Stimulated activated CD8-positive, alpha-beta memory T cell treated with anti-CD3 and anti-CD28 coated beads, Interleukin-4, amount 100 ng/mL, for 1 hour (primary cell): ENCODE measurements at places on chromosomes 1 and 21.

GRCh38 chr1:167555971-167556714 lies 2.6 kb upstream of the CREG1 start:
- DNase-seq = peak; percentile 46

DNA sequence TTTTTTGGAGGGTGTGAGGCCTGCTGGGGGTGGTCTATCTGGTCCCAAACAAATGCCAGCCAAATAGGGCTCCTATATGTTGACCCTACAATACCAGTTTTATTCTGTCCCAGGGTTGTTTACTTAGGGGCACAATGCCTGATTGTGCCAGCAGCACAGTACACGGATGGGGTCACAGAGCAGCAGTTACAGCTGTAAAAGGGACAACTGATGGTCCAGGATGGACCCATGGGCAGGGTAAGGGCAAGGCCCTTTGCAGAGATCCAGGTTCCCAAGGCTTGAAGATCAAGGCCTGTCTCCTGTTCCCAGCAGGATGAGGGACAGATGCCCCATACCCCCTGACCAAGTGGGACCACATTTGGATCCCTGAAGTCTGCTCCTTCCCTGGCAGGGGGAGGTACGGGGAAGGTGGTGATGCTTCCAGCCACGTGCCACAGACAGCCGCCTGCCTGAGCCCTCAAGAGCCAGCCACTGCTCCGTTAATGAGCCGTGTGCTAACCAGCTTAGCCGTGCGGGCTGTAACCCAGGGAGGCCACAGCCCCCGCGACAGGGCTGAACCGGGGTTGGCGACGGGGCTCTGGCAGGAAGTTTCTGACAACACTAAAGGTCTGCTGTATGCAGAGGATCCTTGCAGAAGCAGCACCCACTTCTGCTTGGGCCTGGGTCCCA lies 18.2 kb downstream of the SLC6A9 start:
- DNase-seq = no peak

DNA sequence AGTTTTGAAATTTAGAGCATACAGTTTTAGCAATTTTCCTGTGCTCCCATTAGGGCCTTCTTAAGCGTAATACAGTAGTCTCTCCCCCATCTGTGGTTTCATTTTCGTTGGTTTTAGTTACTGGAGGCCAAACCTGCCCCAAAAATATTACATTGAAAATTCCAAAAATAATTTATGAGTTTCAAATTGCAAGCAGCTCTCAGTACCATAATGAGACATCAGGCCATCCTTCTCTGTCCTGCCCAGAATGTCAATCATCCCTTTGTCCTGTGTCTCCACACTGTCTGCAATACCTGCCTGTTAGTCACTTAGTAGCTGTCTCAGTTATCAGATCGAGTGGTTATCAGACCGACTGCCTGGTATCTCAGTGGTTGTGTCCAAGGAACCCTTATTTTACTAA lies 45.4 kb downstream of the ADSS2 start:
- DNase-seq = no peak

DNA sequence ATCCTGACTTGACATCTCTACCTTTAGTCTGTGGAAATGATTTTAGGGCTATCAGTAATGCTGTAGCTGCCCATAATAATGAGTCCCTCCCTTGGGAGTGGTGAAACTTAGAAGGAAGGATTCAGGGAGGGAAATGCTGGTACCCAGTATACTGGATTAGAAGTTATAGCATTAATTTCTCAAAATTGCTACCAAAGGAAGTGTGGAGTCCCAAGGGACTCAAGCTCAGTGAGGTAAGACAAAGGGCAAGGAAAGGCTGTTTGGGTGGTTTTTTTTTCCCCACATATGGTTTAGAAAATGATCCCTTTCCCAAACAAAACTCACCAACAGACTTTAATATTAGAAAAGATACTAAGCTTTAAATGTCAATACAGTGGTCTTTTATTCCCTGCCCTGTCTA lies 99.9 kb downstream of the CD247 start:
- no peak for DNase-seq

- no peak for DNase-seq
Observed at GRCh38 chr21:41290106-41290799, 26.3 kb upstream of the FAM3B start.

DNA sequence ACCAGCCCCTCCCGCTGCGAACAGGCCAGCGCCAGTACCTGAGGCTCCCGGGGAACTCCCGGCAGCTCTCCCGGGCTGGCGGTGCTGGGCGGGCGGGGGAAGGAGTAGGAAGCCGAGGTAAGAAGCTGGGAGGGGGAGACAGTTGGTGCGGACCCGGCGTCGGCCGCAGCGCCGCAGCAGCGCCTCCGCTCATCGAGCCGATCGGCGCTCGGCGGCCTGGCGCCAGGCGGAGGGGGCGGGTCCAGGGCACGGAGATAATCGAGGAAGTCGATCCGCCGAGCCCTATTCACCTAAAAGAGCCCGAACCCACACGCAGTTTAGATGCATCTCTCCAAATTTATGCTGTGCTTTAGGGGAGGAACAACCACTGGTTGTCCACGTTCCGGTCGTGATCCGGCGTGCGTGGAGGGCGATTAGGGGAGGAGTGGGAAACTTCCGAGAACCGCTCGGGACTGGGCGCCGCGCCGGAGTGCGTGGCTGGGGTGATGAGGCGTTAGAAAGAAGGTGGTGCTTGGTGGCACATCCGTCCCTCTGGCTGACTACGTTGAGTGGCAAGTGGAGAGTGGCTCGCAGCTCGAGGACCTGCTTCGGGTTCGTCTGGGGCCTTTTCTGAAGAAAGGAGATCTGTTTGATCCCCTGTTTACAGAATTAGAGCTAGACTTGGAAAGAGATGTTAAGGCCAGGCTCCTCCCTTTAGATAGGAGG lies at the start of gene VAMP4:
VAMP4 (minus strand) TSS at position 194 of the 705 bp plus-strand sequence. CDS start 3,651 bp downstream, outside the sequence.
- peak; percentile 73 for DNase-seq

DNA sequence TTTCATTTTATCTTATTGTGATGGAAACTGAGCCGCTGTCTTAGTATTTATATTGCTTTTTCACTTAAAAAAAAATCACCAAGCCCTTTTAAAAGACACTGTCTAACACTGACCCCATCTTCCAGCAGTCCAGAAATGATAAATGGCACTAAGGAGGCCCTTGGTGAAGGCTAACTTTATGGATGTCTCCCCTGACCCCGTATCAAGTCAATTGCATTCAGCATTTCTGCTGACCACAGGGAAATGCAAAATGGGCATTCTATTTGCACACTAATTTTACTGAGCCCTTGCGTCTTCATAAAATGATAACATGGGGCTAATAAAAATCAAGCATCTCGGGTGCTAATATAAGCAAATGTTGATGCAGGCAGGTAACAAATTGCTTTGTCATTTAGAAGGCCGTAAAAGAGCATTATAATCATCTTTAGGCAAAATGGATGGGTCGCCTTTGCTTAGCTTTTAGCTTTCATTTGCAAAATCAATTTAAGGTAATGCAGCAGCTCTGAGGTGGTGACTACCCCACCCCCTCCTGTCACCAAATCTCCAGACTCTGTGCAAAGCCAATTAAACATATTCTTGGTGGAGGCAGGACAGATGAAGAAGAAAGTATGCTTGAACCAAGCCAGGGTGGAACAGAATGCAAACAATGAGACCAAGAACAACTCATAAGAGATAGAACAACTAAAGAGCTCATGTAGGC lies 110.8 kb downstream of the BEND5 start:
- DNase-seq = no peak

GRCh38 chr1:206419783-206420182 lies 50.5 kb upstream of the IKBKE start:
- no peak for DNase-seq

- DNase-seq = no peak
Observed at GRCh38 chr1:223712850-223713474, 623 bp downstream of the CAPN2 start.

DNA sequence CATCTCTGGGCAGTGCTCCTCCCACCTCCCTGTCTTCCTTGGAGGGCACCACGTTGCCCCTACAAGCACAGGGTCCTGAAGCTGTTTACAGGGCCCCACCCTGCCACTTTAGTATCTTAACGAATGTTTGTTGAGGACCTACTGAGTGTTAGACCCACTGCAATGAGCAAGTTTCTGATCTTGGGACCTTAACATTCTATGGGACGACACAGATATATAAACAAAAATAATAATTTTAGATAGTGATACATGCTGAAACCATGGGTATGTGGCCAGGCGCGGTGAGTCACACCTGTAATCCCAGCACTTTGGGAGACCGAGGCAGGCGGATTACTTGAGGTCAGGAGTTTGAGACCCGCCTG lies 10.1 kb downstream of the ENTREP3 start:
- DNase-seq = no peak

GRCh38 chr1:45666836-45667235 lies 19.5 kb downstream of the GPBP1L1 start:
- DNase-seq = no peak

DNA sequence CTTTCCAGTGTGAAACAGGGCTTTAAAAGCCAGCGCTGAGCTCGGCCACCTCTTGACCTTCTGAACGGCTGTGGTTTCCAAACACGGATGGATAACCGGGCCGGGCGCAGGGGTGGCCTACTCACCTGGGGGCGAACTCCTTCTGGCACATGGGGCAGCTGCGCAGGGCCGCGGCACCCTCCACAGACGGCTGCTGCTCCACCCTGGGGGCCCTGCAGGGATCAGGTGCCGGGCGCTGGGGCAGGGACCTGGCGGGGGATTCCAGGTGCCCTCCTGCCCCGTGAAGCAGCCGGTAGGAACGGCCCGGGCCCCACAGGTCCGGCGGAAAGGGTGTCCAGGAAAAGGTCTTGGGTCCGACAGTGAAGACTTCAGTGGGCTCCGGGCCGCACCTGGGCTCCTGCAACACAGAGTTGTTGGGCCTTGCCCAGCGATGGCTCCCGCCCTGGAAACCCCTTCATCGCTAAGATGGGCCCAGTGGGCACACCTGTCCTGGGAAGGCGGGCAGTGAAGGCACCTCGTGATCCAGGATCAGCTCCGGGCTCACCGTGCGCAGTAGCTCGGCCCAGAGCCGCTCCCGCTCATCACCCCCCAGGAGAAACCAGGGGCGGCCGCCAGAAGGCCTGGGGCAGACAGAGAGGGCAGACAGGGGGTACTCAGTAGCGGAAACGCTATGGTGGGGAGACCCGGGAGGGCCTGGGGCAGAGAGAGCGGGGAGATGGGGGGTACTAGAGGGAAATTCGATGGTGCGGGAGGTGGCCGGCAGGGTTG lies 874 bp downstream of the FAAP20 start:
- no peak for DNase-seq
